Stimulated activated CD4-positive, alpha-beta T cell treated with anti-CD3 and anti-CD28 coated beads, TNF-alpha, amount 100 ng/mL, for 24 hours (primary cell): ENCODE measurements at places on chromosomes 16 and 17.

DNA sequence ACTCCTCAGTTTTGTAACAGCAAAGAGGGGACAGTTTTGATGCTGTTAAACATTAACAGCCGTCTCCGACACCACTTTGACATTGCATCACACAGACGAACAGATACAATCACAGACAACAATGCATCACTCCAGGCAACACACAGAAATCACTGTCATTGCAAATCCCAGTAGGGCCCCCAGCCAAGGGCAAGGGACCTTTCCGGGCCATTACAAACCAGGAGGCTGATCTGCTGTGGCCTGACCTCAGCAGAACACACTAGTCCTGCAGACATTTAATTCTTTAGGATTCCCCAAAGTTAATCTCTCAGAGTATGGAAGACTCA is 136.2 kb upstream of the RCVRN start:
- DNase-seq = no peak

DNA sequence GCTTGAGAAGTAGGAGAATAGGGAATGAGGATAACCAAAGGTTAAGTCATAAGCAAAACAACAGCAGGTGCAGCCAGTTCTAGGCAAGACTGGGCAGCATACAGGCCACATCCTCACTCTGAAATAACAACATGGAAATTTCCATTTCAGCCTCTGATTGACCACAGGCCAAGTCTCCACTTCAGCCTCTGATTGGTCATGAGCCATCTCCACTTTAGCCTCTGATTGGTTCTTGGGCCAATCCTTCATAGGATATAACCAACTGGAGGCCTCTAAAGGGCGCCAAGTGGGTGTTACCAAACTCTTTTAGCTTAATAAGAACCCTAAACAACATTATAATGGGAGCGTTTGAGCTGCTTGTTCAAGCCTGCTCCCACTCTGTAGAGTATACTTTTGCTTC is 512.0 kb downstream of the NPIPA7 start:
- DNase-seq = no peak

DNA sequence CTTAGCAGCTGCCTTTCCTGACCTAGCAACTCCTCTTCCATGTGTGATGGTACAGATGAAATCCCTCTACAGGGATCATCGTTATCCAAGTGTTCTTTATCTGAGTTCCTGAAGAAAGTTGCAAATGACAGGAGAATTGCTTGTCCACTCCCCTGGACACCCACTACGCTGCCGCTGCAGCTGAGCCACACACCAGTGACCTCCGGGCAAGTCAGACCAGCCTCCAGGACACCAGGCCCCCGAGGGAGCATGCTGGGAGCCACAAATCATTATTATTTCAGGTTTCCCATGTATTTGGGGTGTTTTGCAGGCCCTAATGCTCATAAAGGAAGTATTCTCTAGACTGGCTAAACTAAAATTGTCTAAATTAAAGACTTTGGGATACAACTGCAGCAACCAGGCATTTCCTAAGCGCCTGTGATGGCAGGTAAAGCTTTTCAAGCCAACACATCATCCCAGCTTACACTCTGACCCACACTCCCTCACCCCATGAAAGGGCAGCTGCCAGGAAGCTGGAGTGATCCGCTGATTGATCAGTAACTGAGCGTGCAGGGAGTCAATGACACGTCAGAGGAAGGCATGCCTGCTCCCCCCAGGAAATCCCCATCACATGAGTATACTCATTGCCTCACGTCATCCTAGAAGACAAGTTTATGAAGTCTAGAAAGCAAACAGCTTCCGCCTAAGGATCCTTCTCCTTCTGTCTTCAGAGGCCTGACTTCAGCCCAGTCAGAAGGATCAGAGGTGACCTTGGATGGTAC is 14.4 kb downstream of the FA2H start:
- no peak for DNase-seq

DNA sequence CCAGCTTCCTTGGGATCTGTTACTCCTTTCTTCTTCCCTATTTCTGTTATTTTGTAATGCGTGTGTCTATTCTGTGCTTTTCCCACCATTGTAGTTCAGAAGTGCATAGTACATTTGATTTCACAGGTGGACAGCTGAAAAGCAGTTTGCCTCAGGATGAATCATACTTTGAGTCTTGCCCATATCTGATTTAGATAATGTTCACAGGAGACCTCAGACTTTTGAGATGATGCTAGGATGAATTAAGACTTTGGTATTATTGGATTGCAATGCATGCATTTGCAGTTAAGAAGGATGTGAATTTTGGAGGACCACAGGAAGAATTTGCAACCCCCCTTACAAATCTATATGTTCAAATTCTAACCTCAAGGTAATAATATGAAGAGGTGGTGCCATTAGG is 769.6 kb downstream of the CDH11 start:
- no peak for DNase-seq

DNA sequence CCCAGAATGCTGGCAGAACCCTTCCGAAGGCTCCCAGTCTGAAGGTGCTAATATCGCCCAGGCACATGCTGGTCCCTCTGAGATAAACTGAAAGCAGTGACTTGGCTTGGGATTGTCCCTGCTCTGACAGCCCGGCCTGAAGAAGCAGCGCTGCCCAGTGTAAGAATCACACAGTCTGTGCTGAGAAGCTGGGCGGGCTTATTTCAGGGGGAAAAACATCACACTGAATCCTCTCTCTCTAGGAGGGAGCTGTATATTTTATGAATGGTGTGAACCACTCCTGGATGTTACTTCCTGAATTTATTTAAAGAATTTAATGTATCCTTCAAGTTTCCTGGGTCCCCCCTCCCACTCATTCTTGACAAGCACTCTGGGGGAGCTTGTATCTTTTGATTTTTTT is 36.3 kb downstream of the GAS7 start:
- no peak for DNase-seq

DNA sequence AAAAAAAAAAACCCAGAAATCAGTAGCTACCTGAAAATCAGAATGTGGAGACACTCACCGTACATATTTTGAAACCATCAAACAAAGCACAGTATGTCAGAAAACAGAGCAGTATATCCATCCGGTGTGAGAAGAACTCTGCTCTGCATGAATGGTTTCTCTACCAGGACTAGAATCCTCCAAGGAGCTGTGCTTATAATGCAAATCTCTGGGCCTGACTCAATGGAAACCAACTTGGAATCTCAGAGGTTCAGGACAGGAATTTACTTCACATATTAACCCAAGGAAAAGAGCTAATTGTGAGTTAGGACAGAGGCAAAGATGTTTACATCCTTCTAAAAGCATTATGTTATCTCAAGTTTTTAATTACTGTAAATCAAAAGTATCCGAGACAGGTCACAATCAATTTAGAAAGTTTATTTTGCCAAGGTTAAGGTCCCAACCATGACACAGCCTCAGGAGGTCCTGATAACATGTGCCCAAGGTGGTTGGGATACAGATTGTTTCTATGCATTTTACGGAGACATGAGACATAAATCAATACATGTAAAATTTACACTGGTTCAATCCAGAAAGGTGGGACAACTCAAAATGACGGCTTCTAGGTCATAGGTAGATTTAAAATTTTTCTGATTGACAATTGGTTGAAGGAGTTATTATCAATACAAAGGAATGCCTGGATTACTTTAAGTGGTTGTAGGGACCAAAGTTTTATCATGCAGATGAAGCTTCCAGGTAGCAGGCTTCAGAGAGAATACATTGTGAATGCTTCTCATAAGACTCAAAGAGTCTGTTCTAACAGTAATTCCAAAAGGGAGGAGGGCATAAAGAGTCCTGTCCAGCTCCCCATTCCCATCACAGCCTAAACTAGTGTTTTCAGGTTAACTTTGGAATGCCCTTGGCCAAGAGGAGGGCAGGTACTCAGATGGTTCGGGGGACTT is 164.1 kb downstream of the CDH8 start:
- DNase-seq = no peak

DNA sequence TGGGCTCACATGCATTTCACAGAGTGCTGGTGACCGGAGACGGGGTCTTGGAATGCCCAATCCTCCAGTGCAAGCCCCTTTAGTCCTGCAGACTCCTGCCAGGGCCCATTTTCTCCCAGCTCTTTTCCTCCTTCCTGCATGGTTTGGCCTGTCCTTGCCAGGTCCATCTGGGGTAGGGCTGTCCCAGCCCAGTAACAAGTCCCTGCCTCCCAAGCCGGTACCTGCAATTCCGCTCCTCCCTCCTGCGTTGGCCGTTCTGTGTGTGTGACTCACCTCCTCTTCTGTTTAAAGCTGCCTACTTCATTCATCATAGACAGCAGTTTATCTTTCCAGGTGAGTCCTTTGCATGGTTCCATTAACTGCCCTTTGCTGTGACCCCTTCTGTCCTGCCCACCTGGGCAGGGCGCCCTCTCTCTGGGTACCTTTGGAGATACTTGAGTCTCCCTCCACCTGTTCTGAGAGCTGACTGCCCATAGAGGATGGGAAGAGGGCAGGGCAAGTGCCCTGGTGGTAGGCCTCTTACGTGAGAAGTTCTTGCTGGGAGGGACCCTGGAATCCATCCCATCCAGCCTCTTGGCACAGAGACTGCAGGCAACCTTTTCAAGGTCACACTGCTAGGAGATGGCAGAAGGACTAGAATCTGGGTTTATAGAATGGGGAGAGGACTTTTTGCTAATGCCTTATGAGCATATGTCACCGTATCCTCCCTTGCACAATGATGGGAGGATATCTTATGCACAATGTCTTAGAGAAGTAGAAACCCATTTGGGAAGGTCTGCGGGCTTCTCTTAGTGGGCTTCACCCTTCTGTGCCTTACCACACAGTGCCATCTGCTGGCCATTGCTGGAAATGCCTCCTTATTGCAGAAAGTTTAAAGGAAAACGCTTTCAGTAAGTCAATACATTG is 29.7 kb upstream of the LGALS9 start:
- DNase-seq = peak; percentile 70
